ENCODE measurements at places on chromosomes 12 and 14.
A peak's percentile ranks its signal among the peaks of the same experiment; 100 is the strongest.

GRCh38 chr14:74975059-74975810 is 19.8 kb upstream of the PGF start:
- DNase-seq: no peak

DNA sequence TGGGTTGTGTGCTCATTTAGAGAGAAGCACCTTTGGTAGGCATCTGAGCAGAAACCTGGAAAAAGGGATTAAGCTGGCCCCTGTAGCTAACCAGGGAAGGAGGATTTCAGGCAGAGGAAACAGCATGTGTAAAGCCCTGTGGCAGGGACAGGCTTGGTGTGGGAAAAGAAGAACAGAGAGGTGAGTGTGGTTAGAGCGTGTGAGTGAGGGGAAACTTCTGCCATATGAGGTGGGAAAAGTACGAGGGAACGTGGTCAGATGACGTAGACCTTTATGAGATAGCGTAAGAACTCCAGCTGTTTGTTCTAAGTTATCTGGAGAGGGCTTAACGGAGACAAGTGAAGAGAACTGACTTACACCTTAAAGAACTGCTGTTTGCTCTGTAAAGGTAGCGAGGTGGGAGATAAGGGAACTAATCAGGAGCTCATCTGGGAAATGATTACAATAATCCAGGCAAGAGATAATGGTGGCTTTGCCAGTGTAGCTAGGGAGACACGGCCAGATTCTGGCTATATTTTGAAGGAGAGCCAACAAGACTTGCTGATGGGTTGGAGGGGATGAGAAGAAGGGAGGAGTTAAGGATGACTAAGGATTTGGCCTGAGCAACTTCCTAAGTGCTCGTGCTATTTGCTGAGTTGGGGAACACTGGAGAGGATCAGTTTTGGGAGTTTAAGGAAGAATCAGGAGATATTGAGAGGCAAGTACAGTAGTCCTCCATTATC is 234.0 kb downstream of the ETNK1 start:
- DNase-seq: no peak

- no peak for DNase-seq
Observed at GRCh38 chr12:77402716-77403115, 337.3 kb upstream of the E2F7 start.

- DNase-seq: no peak
Observed at GRCh38 chr14:66575014-66575413, 67.1 kb downstream of the GPHN start.

- peak; percentile 25 for DNase-seq
Observed at GRCh38 chr12:92408072-92408900, 262.6 kb upstream of the BTG1 start.

DNA sequence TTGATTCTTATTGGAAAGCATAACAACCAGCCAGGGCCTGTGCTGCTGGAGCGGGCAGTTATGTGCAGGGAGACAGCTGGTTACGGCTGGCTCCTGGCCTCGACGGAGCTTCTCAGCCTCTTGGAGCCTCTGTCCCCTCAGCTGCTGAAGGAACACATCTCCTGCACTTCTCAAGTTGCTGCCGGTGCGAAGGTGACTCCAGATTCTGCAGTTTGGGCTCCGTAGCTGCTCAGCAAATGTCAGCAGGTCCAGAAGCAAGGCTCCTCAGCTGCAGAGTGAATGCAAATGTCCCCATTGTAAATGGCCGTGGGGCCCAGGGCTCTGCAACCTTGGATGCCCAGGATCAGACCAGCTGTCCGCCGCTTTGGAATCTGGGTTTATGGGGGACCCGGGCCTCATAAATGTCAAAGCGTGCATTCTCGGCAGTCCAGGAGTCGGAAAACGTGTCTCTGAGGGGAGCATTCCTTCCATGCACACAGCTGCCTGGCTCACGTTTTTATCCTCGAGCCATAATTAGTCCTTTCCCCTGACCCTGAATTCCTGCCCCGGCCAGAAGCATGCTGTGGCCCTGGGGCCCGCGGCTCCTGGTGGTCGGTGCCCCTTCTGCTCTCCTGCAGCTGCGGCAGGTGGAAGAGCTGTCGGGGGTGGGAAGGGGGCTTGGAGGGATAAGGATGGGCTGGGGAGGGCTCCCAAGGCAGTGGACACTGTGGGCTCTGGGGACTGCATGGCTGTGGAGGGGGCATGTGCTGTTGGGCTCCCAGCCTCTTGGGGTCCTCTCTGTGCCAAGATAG is 106.0 kb downstream of the KIF26A start:
- no peak for DNase-seq

- no peak for DNase-seq
Observed at GRCh38 chr12:105089817-105090216, 5.6 kb upstream of the ALDH1L2 start.

DNA sequence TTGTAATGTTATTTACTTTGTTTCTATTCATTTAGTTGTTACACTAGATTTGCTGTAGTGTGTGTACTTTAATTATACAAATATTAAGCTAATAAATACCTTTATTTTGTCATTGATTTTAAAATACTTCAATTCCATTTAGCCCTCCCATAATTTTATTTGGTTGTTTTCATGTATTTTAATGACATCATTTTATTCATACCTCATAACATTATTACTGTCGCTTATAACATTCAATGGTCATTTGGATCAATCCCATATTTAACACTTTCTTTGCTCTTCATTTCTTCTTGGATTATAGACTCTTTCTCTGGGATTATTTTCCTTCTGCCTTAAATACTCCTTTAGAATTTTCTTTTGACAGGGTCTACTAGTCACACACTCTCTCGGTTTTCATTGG is 86.6 kb upstream of the CAND1 start:
- DNase-seq: no peak

DNA sequence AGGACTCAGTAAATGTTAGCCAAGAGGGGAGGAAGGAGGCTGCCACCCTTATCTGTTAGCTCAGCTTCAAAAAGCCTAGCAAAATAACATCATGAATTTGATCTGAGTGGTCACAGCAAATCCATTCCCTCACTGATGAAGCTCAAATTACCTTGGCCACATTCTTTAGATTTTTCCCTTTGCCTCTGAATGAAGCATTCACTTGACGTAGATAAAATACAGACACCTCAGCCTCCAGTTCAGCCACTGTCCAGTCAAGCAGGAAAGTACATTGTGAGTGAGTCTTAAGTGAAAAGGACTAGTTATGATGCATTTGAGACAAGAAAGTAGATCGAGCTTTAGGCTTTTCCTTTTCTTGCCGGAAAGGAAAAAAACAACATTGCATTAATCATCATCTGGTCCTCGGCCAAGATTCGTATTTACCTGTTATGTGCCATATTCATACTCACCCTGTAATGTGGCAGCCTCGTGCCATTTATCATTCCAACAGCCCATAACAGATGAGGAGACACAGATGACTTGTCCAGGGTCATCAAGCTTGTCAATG is 146.5 kb downstream of the ETV6 start:
- no peak for DNase-seq

- DNase-seq: no peak
Observed at GRCh38 chr12:21308785-21309184, 25.9 kb downstream of the SLCO1A2 start.

- no peak for DNase-seq
Observed at GRCh38 chr14:48703728-48704467, 882.3 kb downstream of the RPS29 start.

GRCh38 chr12:62907561-62907960 is 27.4 kb downstream of the PPM1H start:
- DNase-seq: no peak

DNA sequence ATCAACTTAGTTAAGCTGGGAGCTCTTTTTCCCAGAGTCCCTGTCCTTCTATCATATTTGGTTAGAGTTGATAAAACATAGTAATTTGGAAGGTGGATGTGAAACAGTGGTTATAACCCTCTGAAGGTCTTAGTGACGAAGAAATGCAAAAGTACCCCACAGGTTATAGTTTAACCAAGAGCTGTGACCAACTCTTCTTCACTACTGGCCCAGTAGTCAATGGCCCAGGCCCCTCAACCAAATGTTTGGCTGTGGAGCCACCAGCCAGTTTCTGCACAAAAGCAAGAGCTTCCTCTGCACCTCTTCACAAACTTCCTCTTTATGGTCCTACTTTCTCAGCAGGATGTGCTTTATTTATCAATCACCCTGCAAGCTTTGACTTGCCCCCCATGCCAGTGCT is 132.6 kb downstream of the BMP4 start:
- DNase-seq: no peak

DNA sequence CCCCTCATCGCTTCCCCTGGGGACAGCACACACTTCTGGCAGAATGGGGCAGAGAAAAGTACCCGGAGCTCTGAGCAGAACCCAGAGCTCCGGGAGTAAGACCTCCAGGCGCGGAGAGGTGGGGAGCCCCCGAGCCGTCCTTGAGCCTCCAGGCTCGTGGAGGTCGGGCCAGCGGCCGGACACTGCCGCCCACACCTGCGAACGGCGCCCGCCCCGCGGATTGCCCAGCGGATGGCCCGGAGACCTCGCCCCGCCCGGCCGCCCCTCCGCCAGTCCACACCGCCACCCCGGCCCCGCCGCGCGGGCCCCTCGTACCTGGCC is 344 bp downstream of the SPTLC2 start:
- no peak for DNase-seq

DNA sequence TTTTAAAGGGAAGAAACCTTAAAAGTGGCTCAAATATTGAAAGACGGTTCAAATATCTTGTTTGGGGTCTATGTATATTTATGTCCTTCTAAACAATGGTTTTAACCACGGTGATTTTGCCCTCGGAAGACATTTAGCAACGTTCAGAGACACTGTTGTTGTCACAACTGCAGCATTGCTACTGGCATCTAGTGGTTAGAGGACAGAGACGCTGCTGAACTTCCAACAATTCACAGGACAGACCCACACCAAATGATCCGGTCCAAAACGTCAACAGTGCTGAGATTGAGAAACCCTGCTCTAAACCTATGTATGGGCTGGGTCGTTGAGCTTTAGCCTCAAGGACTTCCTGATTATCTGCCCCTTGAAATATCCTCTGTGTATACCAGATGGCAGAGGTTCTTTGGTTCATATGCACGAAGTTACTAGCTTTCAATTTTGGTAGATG is 1.7 kb downstream of the ANGEL1 start:
- DNase-seq: no peak

DNA sequence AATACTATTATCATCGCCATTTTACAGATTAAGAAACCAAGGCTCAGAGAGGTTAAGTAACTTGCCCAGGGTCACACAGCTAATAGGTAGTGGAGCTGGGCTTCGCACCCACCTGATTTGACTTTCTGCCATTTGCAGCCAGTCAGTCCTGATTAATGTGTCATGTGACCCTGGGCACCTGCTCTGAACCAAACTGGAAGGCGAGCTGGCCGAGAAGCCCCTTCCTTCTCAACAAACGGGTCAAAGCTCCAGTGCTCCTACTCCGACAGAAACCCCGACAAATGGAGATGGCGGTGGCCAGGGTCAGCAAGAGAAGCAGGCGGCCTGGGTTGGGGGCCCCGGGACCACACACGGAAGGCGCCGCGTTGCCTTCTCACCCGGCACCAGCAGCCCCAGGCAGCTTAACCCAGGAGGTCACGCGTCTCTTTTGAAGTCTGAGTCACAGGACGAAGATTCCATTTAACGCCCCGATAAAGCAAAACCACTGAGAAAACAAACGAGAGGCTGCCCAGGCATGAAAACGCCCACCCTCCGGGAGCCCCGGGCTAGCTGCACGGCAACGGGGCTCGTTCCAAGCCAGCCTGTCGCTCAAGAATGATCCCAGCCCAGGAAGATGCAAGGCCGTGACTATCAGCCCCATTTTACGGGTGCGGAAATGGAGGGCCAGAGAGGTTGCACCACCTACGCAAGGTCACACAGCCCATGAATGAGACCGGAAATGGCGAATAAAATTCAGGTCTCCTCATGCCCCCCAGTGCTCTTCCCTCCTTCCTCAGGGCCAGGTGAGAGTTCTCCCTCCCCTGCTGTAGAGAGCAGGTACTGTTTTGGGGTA is 124.8 kb downstream of the SCARB1 start:
- DNase-seq: no peak

GRCh38 chr12:25794571-25794970 is 163.9 kb upstream of the RASSF8 start:
- DNase-seq: no peak

GRCh38 chr12:122031342-122032216 is 9.9 kb downstream of the BCL7A start:
- peak; percentile 20 for DNase-seq

DNA sequence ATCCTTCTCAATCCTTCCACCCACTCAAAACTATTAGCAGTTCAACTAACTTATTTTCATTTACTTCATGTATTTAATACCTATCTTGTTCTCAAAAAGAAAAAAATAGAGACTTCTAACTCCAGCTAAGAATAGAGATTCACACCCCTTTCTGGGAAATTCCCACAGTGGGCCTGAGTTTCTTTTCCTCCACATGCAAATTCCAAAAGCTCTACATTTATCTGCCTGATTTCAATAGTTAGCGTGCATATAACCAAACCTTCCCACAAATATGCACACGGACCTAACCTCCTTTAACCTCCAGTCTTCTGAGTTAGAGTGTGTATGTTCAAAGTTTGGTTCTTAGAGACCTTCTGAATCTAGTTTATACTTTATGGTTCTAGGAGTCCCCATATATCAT is 62.5 kb downstream of the GRIN2B start:
- DNase-seq: no peak

GRCh38 chr12:84696908-84697540 is 215.6 kb downstream of the SLC6A15 start:
- DNase-seq: no peak

- peak; percentile 67 for DNase-seq
Observed at GRCh38 chr12:108618079-108618952, 15.4 kb downstream of the SELPLG start.

- no peak for DNase-seq
Observed at GRCh38 chr14:65027127-65027799, 40.6 kb downstream of the FNTB start.

DNA sequence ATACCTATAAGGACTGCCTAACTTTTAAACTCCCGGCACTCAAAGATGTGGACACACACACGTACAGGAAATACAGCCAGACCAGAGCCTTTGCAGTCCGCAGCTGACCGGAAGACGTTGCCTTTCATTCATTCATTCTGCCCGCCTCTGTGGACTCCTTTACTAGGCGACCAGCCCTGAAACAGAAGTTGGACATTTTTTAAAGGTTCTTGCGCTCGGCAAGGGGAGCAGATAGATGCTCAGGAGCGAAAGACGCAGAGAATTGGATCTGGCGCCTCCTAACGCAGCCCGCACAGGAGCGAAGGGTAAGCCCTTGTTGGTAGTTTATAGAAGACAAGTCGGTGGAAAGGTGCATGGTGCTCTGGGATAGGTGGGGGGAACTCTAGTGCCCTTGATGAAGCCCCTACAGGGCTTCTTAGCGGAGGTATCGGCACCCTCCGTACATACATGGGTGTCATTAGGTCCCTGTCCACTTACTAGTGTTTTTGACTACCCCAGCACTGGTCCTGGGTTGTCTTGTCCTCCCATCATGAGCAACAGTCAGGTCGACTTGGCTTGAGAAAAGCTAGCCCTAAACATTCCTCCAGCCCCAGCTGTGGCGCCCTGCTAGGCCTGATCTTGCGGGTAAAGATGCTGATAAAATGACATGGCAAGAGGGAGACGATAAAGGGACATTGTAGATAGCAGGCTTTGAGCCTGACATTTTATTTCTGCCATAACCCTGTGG is at the start of gene KDM2B:
Gene KDM2B, minus strand, starts transcription at position 65 of the 727 bp plus-strand sequence. CDS start 112 bp downstream, outside the sequence.
- no peak for DNase-seq

- DNase-seq: no peak
Observed at GRCh38 chr12:32039347-32039746, 67.3 kb upstream of the BICD1 start.
